Stomach (tissue), 19 donors: ENCODE measurements at places on chromosomes 11 and 22.

GRCh38 chr22:37162221-37163095 lies 12.7 kb upstream of the IL2RB start:
- no peak for DNase-seq

DNA sequence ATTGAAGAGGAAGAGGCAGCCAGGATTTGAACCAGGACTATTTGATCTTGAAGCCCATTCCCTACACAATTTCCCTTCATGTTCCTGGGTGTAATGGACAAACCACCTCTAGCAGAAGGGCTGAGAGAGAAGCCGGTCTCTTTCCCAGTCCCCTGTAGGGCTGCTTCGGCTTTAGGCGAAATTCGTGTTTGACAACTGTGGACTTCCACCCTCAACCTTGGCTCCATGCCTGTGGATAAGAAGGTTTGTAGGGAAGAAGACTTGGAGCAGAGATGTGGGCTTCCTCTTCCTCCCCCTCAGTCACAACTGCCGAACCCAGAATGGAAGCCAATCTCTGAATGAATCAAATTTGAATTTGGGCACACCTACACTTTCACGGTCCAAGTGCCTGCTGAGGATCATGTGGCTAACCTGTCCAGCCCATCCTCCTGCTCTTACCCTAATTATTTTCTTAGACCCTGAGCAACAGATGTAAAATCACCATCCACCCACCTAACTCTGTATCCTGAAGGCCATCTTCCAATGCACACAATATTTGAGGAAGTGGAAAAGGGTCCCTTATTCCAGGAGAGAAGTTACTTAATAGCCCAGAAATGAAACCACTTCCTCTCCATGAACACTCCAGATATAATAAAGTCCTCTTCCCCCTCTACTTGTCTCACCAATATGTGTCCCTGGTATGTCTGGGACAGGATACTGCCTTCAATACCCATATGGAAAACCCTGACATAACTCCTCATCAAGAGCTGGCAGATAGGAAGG lies 10.1 kb upstream of the SCN2B start:
- DNase-seq, result no peak

- no peak for DNase-seq
These were observed 34.4 kb upstream of the RASD2 start for GRCh38 chr22:35506259-35506570.

DNA sequence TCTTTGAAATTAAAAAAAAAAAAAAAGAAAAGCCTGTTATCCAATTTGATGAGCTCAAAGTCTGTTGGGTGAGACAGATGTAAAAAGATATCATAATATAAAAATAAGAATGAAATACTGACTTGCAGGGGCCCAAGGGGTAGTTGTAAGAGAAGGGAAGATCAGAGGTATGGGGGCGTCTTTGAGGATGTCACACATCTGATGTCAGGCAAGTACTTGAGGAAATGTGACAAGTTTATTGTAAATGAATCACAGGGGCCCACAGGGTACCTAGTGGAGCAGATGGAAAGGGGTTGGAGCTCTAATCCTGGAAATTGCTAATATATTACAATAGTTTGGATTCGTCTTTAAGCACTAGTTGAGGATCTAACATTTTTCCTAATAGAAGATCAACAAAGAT lies 131.6 kb downstream of the MAML2 start:
- no peak for DNase-seq

DNA sequence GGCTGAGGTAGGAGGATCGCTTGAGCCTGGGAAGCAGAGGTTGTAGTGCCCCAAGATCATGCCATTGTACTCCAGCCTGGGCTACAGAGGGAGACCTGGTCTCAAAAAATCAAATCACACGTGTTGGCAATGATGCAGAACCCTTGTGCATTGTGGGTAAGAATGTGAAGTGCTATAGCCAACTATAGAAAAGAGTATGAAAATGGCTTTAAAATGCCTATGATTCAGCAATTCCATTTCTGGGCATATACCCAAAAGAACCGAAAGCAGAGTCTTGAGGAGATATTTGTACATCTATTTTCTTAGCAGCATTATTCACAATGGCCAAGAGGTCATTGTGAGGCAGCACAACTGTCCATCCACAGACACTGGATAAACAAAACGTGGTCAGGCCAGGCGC lies 2.6 kb upstream of the FADS3 start:
- DNase-seq, result no peak

DNA sequence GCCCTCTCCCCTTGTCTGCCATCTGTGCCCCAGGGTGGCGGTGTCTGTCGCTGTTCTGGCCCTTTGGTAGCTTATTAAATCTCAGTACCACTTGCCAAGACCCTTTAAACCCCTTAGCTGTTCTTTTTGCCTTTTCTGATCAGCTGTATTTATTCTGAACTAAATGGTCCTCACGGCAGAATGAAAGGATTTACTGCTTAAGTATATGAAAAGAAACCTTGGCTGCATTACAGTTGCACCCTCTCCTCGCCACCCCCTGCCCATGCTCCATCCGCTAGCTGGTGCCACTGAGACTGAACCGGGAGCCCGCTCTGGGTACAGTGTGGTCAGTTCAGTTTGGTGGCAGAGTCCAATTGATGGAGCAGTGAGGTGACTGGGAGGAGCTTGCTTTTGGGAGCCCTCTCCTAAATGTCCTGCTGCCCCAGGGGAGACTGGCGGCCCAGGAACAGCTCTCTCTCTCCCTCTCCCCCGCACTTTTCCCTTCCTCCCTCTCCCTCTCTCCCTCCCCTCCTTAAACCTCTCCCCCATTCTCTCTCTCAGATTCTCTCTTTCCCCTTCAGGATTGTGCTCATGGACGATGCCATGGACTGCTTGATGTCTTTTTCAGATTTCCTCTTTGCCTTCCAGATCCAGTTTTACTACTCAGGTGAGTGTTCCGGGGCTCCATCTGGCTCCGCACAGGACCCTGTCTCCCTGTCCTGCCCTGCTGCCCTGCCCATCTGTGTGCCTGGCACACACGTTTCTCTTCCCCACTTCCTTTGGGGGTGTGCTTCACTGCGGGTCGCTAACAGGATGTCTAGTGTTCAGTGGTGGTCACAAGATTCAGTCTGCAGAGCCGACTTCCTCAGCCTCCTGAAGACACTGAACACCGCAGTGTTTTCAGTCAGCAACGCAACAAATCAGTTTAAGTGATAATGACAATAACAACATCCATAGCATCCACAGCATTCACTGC lies 21.8 kb downstream of the ARFGAP2 start:
- DNase-seq, result no peak

DNA sequence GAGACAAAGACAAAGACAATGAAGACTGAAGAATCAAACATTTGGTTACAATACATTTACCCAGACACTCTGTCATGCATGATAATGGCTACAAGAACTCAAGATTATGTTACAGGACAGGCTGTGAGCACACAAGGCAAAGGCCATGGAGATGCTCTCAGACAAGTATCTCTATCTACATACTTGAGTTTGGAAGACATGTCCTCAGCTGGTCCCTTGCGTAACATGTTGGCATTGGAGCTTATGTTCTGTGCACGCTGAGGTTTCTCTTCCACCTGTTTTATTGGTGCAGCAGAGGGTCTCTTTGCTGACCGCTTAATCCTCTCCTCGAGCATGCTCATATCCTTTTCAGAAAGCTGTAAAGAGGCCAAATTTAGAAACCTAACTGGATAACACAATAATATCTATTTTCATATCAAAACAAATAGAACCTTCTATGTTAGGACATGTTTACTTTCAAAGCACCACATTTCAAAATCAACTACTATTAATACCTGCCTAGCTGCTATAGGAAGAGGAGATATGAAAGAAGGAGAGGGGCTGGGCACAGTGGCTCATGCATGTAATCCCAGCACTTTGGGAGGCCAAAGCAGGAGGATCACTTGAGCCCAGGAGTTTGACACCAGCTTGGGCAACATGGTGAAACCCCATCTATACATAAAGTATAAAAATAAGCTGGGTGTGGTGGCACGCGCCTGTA lies 41.6 kb downstream of the F2 start:
- DNase-seq, result no peak
